GM23248 (cell line): ENCODE measurements at places on chromosomes 3 and 15.
A peak's percentile ranks its signal among the peaks of the same experiment; 100 is the strongest.

GRCh38 chr15:40134885-40135284 is 26.0 kb upstream of the BUB1B start:
- no peak for DNase-seq

DNA sequence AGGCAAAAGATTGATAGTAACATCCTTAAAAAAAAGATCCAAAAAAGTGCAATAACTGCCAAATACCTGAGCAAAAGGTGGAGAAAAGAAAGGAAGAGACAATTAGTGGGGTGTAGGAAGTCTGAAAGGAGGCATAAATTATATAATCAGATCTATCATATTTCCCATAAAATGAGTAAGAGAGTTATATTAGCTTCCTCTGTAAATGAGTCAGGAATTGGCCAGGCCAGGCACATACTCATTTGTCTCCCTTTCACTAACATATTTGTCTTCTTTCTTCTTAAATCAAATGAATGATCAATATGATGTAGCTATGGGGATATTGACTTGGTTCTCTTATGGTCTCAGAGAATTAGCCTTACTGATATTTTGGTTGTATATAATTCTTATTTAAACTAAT is 292.3 kb upstream of the CADM2 start:
- no peak for DNase-seq

DNA sequence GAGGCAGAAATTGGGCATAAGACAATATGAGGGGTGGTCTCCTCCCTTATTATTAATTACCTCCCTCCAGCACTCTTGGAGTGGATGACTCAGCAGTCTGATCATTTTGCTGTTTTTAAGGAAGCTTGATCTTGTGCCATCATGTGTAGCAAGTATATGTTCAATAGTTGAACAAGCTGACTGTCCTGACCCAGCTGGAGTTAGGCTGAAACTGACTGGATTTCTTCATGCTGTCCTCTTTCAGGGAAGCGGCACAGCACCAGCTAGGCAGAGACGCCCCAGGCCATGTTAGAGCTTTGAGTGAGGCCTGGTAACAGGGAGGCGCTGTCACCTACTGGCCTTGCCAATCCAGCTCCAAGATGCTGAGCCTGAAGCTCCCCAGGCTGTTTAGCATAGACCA is 54.4 kb upstream of the KIF23 start:
- DNase-seq = peak; percentile 18

- DNase-seq = no peak
These were observed 42.0 kb downstream of the THBS1 start for GRCh38 chr15:39622660-39623516.

DNA sequence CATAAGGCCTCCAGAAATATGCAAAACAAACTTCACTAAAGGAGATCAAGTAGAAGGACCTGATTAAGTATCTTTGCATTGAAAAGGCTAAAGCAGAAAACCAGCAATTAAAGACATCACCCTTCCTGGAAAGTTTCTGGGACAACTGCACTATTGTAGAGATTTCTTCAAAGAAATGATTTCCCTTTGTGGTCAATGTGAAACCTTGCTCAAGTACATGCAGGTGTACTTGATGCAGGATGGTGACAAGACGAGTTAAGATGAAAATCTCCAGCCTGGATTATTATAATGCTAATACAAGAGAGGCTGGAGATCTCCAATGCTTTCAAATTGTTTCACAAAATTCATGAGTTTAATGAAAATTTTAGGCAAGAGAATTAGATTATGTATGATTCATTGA is 208.4 kb downstream of the TIGIT start:
- no peak for DNase-seq

- DNase-seq = no peak
These were observed 10.4 kb downstream of the SEMA6D start for GRCh38 chr15:47727676-47728075.

- peak; percentile 88 for DNase-seq
These were observed 40.6 kb upstream of the C3orf80 start for GRCh38 chr3:160184655-160185054.

DNA sequence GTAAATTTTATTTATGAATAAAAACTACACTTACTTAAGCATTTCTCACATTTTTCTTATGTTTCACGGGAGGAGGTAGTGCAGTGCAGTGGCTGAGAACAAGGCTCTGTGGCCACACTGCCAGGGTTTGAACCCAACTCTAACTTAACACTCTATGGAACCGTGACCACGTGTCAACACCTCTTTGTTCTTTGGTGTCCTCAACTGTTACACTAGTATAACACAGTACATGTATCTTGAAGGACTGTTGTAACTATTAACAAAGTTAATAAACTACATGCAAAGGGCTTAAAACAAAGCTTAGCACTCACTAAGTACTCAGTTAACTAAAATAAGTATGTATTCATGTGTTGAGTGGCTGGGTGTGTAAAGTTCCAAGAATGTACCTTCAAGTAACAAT is 19.5 kb downstream of the CD47 start:
- DNase-seq = no peak

DNA sequence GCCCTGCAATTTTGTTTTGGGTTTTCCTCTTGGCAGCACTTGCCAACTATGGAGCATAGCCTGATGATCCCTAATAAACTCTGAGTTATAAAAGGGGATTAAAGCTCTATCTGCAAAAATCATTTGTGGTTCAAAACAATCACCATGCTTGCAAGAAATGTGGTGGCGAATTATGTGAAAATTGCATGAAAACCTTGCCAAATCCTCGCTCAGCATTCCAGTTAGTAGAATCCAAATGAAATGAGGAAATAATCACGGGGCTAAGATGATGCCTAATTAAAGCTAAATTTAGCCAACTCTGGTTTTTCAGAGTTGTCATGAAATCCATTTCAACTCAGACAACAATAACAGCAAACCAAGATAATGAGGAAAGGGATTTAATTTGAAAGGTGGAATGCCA is 73.0 kb upstream of the PROK2 start:
- peak; percentile 20 for DNase-seq

GRCh38 chr15:90059208-90059985 is 42.9 kb downstream of the IDH2 start:
- no peak for DNase-seq

DNA sequence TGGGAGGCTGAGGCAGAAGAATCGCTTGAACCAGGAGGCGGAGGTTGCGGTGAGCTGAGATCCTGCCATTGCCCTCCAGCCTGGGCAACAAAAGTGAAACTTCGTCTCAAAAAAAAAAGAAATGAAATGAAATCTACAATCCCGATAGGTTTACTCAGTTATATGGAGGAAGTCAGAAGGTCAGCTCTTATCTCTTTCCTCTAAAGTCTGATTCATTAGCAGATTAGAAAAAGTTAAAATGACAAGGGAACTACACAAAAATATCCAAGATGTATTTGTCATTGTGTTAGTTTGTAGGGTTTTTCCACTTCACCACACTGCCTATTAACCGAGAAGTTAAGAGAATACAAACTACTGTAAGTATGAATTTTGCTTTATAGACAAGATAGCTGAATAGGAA is 420.6 kb downstream of the SHQ1 start:
- DNase-seq = no peak

DNA sequence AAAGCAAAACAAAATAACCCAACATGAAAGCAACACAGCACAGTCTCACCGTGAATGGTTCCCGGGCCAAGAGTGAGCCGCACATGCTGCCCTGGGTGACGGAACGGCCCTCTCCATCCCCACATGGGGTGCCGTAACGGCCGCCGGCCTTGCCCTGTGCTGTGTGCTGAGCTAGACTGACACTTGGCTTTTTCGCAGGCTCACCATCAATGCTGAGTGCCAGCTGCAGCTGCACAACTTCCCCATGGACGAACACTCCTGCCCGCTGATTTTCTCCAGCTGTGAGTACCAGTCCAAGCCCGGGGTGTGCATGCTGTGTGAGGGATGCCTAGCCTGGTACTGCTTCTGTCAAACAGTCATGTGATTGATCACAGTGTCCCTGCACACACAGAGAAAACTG is 357.6 kb downstream of the GABRG3 start:
- DNase-seq = no peak

DNA sequence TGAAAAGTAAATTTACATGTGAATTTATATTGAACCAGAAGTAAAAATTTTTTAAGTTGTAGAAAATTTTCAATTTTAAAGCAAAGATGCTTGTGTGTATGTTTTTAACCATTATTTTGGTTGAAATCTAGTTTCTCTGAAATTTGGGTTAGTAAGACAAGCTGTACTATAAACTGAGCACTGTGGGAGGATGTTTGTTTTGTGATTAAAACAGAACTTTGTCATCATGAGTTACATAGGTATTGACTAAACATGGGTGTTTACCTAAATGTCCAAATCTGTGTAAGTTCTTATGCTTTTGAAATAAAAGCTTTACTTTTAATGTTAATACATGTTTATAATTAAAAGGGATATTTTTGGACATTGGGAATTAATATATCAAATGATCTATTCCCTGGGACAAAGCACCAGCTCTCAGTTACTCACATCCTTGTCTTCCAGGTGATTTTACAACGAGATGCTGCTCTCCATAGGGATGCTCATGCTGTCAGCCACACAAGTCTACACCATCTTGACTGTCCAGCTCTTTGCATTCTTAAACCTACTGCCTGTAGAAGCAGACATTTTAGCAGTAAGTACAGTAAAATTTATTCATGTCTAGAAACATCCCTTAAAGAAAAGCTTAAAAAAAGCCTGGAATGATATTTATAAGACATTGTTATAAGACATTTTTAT is 32.7 kb downstream of the RNF13 start:
- DNase-seq = peak; percentile 9

DNA sequence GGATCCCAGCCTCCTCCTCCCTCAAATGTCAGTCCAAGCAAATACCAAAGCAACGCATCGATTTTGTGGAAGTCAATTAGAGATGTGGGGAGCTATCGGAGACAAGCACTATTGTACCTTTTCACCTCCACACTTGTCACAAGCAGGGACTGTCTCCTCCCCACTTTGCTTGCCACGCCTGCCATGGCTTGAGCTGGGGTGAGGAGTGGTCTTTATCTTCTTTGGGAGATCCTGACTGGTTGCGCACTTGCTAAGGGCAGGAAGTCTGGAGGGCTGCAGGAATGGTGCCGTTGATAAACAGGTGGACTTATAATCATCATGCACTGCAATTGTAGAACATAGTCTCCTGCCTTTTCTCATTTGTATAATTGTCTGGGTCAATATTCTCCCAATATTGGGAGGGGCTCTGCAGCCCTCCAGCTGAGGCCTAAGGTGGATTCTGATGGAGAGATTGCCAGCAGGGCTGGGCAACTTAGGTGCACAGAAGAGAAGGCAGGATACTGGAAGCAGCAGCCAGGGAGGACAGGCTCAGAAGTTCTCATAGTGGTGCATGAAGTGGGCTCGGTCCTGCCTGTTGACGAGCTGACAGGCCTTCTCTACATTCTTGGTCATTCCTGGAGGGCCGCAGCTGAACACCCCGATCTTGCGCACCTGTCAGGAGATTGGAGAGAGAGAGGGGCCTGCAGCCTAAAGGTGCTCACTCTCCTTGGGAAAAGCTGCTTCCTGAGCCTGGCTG is 20.2 kb downstream of the DUOX2 start:
- no peak for DNase-seq

- DNase-seq = no peak
These were observed 75.5 kb downstream of the DLG1 start for GRCh38 chr3:197222937-197223370.

GRCh38 chr3:9247361-9247940 is 2.0 kb downstream of the SRGAP3 start:
- DNase-seq = no peak

GRCh38 chr15:77181305-77182074 is 110.6 kb upstream of the TSPAN3 start:
- DNase-seq = no peak

- DNase-seq = no peak
These were observed 43.5 kb upstream of the SLC41A3 start for GRCh38 chr3:126127452-126127851.

DNA sequence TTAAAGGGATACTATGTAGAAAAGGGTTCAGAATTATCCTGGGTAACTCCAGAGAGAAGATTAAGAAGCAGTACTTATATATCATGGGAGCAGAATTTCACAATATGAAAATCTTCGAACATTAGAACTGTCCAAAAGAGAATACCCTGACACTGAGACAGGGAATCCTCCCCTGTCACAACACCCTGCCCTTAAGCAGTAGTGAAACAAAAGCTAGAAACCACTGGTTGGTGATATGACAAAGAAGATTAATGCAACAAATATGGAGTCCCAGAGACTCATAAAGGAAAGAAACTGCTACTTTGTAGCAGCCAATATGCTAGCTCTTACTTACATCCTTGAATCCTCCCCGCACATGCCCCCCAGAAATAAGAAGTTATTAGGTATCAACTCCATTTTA is 18.5 kb downstream of the MIX23 start:
- no peak for DNase-seq

GRCh38 chr3:160185751-160186150 is 39.5 kb upstream of the C3orf80 start:
- no peak for DNase-seq

GRCh38 chr3:54188176-54188791 is 65.9 kb downstream of the CACNA2D3 start:
- DNase-seq = peak; percentile 54

GRCh38 chr3:163821841-163822240 is 1256.5 kb downstream of the SI start:
- no peak for DNase-seq

GRCh38 chr3:4006288-4006687 is 207.1 kb downstream of the LRRN1 start:
- no peak for DNase-seq

GRCh38 chr3:108897883-108898282 is 55.8 kb downstream of the GUCA1C start:
- DNase-seq = no peak

- DNase-seq = peak; percentile 80
These were observed 101.2 kb upstream of the ZBTB20 start for GRCh38 chr3:115248274-115248673.

DNA sequence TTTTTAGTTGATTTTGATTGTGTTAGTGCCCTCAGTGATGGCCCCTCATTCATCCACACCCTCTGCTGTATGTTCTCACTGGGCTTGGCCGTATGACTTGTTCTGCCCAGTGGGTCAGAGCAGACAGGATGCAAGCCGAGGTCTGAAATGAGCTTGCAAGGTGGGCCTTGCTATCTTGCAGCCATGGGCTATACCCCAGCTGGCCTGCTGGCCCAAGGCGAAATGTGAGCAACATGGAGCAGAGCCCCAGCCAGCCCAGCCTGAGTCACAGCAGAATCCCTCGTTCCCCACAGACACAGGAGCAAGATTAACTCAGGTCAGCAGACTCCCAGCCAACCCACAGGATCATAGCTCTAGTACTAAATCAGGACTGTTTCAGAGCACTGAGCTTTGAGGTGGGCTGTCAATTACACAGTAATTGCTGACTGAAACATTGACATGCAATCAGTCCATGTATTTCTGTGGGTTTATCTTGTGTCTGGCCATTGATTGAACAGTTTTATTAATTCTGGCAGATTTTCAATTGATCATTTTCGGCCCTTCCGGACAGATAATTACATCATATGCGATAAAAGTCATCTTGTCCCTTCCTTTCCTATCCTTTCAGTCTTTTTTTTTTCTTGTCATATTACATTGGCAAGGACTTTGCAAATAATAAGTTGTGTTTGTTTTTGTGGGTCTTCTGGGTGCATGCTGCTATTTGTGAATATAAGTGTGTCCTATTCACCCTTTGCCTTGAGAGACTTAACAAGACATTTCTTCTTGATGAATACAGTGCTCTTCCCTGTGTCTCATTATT is 27.1 kb downstream of the KLF15 start:
- no peak for DNase-seq
